GM20000 (cell line): ENCODE measurements at places on chromosomes 1 and 21.
A peak's percentile ranks its signal among the peaks of the same experiment; 100 is the strongest.

DNA sequence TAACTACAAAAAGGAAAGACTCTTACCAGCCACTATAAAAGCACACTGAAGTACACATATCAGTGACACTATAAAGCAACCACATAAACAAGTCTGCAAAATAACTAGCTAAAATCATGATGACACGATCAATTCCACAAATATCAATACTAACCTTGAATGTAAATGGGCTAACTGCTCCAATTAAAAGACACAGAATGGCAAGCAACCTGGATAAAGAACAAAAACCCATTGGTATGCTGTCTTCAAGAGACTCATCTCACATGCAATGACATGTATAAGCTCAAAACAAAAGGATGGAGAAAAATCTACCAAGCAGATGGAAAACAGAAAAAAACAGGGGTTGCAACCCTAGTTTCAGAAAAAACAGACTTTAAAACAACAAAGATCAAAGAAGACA lies 59.7 kb upstream of the LYPLAL1 start:
- no peak for DNase-seq

DNA sequence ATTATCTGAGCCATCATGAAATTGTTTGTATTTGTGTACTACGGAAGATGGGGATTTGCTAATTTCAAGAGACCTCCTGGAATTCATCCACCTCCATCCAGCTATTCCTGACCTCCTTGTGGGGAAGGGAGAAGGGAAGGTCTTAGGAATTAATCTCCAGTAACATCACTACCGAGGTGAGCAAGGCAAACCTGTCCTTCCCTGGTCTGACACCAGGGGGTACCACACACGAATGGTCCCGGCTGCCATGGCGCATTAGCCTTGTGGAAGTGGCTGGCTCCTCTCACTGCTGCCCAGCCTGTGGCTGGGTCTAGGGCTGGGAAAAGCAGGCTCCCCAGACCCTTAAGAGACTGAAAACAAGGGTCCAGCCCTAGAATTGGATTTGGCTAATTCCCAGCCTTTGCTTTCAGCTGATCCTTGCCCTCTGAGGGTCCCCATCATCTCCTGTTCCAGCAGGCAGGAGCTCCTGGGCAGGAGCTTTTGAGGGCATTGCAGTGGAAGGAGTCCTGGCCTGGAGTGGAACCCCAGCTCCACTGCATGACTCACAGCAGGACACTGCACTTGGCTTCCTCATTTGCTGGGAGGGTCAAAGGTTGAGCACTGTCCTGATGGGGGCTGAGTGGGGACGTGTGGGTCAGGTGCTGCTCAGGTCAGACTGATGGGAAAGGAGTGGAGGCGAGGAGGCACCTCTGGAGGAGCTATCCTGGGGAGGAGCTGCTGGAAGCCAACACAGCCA lies 34.8 kb downstream of the RIMS3 start:
- no peak for DNase-seq

GRCh38 chr21:43645136-43645891 lies 14.0 kb downstream of the HSF2BP start:
- peak; percentile 59 for DNase-seq

DNA sequence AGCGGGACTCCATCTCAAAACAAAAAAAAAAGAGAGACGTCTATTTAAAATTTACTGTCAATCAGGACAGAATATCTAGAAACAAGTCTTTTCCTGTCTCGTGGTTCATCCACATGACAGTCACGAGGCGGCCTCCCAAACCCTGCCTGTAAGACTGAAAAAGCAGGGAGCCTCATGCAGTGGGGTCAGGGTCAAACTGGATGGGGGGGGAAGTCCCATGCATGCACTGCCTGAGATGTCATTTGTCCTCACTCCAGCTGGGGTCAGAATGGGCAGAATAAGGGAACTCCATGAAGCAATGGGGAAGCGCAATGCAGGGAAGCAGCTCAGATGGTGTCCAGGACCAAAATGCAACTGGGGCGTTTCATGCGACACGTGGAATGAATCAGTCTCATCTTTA lies 85.5 kb downstream of the PIK3CD start:
- no peak for DNase-seq

GRCh38 chr1:212606395-212607205 lies 2.0 kb upstream of the ATF3 start:
- DNase-seq, result peak; percentile 41

- DNase-seq, result no peak
These were observed 13.2 kb downstream of the SYT2 start for GRCh38 chr1:202697038-202697437.

DNA sequence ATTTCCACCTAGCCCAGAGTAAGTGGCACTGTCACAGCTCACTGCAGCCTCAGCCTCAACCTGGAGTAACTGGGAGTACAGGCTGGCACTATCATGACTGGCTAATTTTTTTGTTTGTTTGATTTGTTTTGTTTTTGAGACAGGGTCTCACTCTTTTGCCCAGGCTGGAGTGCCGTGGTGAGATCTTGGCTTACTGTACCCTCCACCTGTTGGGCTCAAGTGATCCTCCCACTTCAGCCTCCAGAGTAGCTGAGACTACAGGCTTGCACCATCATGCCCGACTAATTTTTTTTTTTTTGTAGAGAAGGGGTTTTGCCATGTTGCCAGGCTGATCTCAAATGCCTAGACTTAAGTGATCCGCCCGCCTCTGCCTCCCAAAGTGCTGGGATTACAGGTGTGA lies 2.5 kb downstream of the UCK2 start:
- no peak for DNase-seq

DNA sequence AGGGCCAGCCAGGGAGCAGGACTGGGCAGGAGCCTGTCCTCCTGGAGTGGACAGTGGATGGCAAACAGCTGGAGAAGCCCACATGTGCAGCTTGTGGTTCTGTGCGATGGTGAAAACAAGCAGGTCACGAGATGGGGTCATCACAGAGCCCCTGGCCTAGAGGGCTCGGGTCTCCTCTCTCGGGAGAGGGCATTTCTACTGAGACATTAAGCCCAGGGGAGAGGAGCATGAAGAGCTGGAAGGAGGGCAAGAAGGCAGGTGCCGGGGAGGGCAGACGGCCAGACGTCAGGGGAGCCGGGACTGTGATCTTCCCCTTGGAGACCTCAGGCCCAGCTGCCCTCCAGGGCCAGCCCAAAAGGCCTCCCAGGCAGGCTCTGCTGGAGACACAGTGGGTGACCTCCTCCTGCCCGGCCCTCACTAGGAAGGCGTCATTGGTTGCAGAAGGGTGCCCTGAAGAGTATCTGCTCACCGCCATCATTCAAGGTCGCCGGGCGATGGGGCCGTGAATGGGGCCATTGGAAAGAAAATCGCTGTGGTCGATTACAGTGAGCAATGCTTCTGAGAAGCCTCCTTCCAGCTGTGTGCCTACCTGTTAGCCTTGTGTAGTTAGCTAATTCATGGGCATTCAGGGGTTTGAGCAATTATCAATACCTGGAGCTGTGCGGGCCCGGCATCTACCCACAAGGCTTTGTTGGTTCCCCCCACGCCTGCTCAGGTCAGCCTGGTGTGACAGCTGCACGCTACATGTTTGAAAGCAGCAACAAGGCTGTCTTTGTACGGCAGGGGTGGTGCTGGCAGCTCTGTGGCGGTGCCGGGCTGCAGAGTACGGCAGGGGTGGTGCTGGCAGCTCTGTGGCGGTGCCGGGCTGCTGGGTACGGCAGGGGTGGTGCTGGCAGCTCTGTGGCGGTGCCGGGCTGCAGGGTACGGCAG lies 72.3 kb upstream of the ACTRT2 start:
- DNase-seq, result no peak

GRCh38 chr1:111620441-111620971 lies 917 bp downstream of the RAP1A start:
- no peak for DNase-seq

DNA sequence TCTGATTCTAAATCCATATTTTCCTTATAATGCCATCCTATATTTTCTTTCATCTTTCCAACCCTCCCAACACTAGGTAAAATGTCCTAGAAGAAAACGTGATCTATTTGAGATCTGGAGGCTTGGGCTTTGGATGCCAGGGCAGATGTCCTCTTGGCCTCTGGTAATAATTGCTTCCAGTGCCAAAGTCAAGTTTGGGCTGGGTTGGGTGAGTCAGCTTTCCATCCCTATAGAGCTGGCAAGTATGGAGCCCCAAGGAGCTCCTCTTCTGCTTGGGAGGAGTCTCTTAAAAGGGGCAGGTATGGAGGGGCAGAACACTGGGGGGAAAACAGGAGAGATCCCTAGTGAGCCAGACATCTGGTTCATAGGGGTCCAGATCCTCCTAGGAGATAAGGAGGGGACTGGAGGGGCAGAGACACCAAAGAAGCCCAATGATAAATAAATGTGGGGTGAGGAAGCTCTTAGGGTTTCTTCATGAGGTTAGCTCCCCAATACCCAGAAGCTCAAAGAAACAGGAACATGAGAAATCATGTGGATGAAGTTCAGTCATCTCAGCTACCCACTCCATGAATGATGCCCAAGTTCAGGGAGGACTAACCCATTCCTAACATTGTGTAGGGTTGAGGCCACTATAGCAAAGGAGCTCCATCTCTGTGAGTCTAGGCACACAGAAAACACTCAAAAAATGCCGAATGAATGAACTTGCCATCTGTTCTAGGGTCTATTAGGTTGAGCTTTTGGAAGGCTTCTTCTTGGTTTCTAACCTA lies 3.5 kb downstream of the C1orf116 start:
- no peak for DNase-seq

DNA sequence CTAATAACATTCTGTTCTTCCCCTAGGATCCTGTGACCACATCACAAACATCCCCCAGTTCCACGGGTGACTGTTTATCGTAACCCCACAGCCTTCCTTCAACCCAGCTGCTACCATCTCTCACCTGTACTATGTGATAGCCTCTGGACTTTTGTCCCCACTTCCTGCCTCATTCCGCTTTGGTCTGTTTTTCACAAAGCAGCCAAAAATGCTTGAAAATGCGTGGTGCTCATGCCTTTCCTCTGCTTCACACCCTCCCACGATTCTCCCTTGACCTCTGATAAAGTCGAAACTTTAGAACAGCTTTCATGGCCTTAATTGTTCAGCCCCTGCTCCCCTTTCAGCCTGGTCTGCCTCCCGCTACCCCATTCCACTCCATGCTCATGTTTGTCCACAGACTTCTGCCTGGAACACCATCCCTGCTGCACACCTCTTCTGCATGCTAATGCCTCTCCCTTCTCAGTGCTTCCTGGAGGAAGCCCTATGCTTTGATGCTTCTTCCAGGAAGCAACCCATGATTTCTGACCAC lies 165.6 kb downstream of the PLPP3 start:
- DNase-seq, result no peak

DNA sequence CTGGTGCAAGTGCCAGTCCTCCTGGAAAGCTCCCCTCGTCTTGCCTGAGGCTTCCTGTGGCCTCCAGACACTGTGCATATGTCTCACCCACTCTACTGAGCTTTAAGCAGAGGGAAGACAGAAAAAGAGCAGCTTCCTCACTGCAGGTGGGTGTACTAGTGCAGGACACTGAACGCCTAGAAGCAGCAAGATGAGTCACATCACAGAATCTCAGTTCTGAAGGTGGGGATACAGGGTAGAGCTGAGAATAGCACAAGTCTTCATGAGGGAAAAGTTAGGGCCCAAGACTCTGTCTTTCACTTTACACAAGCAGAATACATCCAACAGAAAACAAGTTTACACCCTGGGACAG lies 37.4 kb downstream of the PCAT6 start:
- peak; percentile 74 for DNase-seq

- DNase-seq, result no peak
These were observed 40.9 kb downstream of the MTARC1 start for GRCh38 chr1:220827445-220828178.

- no peak for DNase-seq
These were observed 63.1 kb downstream of the TOR1AIP2 start for GRCh38 chr1:179814546-179814838.
